ENCODE measurements at places on chromosomes 12 and 14.

- DNase-seq = no peak
These were observed 377.6 kb upstream of the ATP2B1 start for GRCh38 chr12:90086281-90086680.

GRCh38 chr14:68606176-68606575, 186.7 kb downstream of the ZFP36L1 start:
- no peak for DNase-seq

DNA sequence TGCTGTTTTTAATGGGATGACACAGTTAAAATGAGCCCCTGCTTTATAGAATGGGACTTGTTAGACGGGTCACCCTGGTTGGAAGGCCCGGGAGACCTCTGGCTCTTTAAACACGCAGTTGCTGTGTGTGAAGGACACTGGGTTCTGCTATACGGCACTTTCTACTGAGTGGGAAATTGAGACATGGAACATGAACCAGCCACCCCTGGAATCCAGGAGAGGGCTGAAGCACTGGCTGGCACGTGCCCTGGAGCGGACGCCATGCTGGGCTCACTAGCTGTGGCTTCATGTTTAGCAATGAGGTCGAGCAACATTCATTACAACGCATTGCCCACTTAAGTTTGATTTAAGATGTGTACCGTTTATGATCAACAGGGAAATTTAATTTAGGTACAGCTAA, 23.9 kb downstream of the CACNA1C start:
- DNase-seq = no peak

GRCh38 chr14:87955501-87955900, 37.5 kb downstream of the GALC start:
- no peak for DNase-seq

GRCh38 chr14:49946320-49947141, 53.6 kb downstream of the ARF6 start:
- DNase-seq = no peak

DNA sequence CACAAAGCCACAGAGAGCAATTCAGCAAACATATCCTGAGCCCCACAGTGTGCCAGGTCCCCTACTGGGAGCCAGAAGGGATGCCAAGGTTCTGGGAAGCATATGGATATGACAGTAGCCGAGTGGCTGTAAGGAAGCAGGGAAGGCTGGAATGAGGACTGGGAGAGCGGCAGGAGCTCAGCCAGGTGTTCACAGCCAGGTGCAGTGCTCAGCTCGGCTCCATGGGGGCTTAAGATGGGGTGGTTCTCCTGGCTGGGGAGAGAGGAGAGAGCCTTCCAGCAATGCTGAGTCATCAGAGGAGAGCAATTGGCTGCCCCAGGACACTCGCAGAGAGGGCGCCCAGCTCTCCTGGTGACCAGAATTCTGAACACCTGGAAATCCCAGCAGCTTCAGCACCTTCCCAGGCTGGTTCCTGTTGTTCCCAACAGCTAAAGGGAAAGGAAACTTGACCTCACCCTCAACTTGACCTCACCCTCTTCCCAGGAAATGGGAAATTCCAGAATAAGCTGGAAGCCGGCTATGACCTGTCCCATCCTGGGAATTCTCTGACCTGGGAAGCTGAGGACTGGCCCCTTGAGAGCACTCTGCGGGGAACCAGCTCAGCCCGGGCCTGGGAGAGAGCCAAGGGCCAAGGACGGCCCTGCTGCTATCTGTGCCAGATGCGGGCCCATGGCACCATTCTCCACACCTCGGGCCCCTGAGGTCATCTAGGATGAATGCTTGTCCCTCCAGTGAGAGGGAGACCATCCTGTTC, 34.6 kb downstream of the SLC6A12 start:
- DNase-seq = no peak

DNA sequence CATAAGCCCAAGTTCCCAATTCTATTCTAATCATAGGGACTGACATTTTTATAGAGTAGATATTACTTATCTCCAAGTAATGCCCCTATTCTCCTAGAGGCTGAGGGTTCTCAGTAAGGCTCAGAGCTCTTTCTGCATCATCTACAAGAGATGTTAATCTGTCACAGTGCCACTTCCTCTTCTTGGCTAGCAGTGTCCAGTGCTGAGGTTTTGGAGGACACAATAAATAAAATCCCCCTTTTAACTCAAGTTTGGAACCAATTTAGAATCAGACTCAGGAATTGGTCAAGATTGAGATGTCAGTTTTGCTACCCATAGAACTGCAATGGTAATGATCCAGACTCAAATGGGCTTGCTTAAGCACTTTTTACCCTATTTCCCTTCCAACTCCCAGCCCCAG, 154.1 kb upstream of the ARID2 start:
- DNase-seq = no peak

- DNase-seq = no peak
These were observed 5.5 kb downstream of the DNAH10 start for GRCh38 chr12:123767613-123768012.

DNA sequence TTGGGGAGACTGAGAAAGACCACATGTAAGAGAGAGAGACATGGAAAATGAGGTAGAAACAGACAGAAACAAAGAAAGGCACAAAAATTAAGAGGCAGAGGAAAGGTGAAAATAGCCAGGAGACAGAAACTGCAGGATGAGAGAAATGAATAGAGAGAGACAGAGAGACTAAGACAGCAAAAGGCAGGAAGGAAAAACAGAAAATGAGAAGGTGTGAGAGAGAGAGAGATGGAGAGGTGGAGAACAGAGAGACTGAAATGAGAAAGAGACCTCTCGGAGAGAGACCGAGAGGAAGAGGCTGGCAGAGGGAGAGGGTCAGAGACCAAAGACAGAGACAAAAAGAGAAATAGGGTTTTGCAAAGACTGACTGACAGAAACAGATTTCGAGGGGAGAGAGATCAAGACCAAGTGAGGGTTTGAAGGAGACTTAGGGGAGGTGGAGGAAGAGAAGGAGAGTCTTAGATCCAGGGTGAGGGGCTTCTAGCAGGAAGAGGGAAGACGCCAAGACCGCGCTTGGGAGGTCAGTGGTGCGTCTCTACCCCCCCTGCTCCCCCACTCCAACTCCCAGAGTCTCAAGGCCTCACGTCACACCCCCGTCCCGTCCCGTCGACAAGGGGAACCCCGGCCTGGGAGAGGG, 1.1 kb upstream of the AQP5 start:
- DNase-seq = no peak

DNA sequence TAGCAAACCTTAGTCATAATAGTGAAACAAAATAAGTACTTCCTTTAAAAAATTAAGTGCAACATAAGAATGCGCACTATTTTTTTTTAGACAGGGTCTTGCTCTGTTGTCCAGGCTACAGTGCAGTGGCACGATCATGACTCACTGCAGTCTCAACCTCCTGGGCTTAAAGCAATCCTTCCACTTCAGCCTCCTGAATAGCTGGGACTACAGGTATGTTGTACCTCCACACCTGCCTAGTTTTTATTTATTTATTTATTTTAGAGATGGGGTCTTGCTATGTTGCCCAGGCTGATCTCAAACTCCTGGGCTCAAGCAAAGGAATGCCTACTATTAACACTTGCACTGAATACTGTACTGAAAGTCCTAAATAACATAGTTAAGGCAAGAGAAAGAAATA, 93.8 kb downstream of the NUMB start:
- no peak for DNase-seq

DNA sequence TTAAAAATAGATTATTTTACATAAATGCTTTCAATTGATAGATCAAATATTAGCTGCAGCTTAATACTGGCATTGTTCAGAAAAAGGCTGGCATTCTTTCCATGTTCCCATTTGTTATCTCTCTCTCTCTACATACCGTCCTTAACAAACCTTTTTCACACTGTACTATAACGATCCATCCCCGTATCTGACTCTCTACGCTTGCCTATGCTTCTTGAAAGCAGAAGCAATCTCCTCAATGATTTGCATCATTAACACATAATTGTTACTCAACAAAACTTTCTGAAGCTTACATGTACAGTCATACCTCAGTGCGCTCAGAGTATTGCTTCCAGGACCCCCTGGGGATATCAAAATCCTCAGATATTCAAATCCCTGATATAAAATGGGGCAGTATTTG, 89.7 kb downstream of the TMTC1 start:
- DNase-seq = no peak

- DNase-seq = no peak
These were observed 5.0 kb downstream of the MGST1 start for GRCh38 chr12:16352481-16352880.

DNA sequence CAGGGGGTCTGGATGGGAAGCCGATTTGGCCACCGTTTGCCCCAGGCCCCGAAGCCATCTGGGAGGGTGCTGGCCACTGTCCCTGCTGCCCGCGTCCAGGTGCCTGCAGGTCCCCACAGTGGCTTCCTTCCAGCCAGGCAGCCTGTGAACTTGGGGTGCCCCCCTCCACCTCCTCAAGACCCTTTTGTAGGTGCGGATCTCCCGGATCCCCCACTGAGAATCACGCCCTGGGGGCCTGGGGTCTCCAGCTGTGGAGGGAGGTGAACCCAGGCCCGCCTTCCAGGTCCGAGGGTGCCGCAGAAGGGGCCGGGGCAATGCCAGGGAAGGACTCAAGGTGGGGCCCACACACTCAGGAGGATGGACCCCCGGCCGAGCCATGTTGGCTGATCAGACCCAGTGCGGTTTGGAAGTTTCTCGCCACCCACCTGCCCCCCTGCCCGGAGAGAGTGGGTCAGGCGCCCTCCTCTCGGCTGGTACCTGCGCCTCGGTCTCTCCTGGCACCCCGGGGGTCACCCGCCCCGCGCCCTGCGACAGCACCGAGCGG, 1.7 kb downstream of the MMP17 start:
- DNase-seq = no peak

- no peak for DNase-seq
These were observed 37.1 kb downstream of the CMAS start for GRCh38 chr12:22083167-22083566.

GRCh38 chr12:89873745-89874144, 165.1 kb upstream of the ATP2B1 start:
- DNase-seq = no peak

DNA sequence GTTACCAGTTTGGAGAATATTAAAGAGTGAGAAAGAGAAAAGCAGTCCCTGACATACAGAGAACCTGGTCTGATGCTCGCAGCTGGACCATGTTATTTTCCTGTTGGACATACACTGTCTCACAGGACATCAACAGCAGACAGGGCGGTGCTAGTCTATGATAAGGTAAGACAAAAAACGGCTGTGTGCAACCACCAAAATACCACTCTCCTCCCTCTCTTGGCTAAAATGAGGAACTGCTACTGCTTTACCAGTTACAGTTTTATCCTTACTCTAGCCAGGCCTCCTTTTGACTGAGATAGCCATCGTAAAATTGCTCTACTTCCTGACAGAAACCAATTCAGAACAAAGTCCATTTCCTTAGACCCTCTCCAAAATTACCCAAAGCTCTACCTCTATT, 47.0 kb upstream of the ERGIC2 start:
- DNase-seq = no peak

DNA sequence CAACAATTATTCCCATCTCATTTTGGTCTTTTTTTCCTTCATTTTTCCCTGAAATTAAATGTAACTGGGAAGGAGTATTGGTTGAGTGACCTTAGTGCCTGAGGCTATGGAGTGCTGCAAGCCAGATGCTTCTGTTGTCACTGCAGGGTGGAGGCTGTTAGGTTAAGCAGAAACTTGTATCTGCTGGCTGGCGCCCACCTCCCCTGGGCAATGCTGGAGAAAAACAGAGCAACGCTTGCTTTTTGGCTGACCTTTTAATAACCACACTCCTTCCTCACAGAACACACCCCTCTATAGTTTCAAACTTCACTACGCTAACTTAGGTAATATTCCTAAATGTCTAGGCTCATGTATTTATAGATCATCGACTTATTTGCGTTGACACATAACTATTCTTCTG, 583.5 kb upstream of the NOVA1 start:
- DNase-seq = no peak

All from stimulated activated CD8-positive, alpha-beta memory T cell treated with anti-CD3 and anti-CD28 coated beads, Interleukin-7, amount 100 ng/mL, for 4 hours (primary cell).